Thymus (tissue), 14 donors: ENCODE measurements at places on chromosomes 6 and 20. TPM values are rescaled to one million over a fixed set of nuclear protein-coding genes. Genes with fewer than 3 reads are reported as not detected.

GRCh38 chr6:109323241-109323640, 59.0 kb downstream of the CD164 start:
- H3K27ac ChIP-seq, result no peak overlapping the region
- peaks cover 18% of the 10 kb centered on the region for H3K4me1 ChIP-seq
- peak; percentile 26 for DNase-seq
- H3K36me3 ChIP-seq, result no peaks in the 10 kb centered on the region
- H3K27me3 ChIP-seq, result no peaks in the 10 kb centered on the region

- no peak within 1 kb of the TSS for H3K4me3 ChIP-seq
- no peak within 1 kb of the TSS for H3K27ac ChIP-seq
Observed at GRCh38 chr6:31112478-31112877, at the start of gene C6orf15. C6orf15 (minus strand) TSS chr6:31112575; CDS start chr6:31112555, 20 bp downstream.

GRCh38 chr6:19547507-19547906, 289.7 kb upstream of the ID4 start:
- no peak overlapping the region for H3K27ac ChIP-seq
- no peaks in the 10 kb centered on the region for H3K36me3 ChIP-seq
- no peaks in the 10 kb centered on the region for H3K4me1 ChIP-seq
- H3K27me3 ChIP-seq, result no peaks in the 10 kb centered on the region

GRCh38 chr6:6655805-6656251, 67.3 kb downstream of the LY86 start:
- no peak for DNase-seq
- H3K4me1 ChIP-seq, result peaks cover 81% of the 10 kb centered on the region
- H3K4me3 ChIP-seq, result no peak overlapping the region

DNA sequence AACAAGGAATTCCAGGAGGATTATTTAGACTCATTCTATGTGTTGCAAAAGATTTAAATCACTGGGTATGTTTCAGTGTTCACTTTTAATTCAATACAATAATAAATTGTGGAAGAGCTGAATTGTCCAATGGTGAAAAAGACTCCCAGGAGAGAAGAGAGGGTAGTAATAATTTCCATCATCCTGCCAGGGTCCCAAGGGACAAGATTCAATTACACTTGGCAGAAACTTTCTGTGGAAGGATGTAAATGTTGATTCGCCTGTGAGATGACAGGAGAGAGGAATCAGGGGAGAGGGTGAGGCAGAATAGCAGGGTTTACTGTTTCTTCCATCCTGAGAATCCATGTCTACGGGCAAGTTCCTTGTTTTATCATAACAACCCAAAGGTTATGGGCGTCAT, 342.7 kb downstream of the ESR1 start:
- H3K36me3 ChIP-seq, result peaks cover 54% of the 10 kb centered on the region
- DNase-seq, result no peak
- H3K27ac ChIP-seq, result no peak overlapping the region

- no peak overlapping the region for H3K4me3 ChIP-seq
- DNase-seq, result no peak
- H3K4me1 ChIP-seq, result no peaks in the 10 kb centered on the region
- no peaks in the 10 kb centered on the region for H3K27me3 ChIP-seq
- peaks cover 15% of the 10 kb centered on the region for H3K36me3 ChIP-seq
- no peak overlapping the region for H3K27ac ChIP-seq
Observed at GRCh38 chr20:4886771-4887527, 114.4 kb downstream of the SLC23A2 start.

DNA sequence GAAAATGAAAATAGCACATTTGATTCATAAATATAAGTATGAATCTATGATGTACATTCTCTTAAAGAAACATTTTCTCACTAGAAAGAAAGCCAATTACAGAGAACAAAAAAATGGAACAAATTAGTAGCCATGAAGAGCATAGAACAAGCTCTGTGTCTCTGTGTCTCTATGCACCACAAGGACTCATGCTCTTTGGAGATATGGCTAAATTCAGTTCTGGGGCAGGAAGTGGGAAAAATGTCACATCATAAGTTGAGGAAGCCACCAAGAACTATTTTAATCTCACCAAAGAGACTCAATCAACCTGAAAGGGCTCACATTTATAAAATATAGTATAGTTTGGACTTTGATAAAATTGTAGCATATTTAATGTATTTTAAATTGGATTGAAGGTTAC, 1259.8 kb upstream of the GJE1 start:
- H3K4me1 ChIP-seq, result no peaks in the 10 kb centered on the region
- no peak overlapping the region for H3K27ac ChIP-seq
- no peaks in the 10 kb centered on the region for H3K27me3 ChIP-seq
- H3K4me3 ChIP-seq, result no peak overlapping the region
- no peak for DNase-seq
- no peaks in the 10 kb centered on the region for H3K36me3 ChIP-seq

The SERINC1 gene
- total RNA-seq, result 69.5 TPM

The DUSP15 gene
- 0.76 TPM for total RNA-seq

The SYCP2L gene
- total RNA-seq, result 0.99 TPM
